ENCODE measurements at places on chromosomes 3 and 15.
A peak's percentile ranks its signal among the peaks of the same experiment; 100 is the strongest.

DNA sequence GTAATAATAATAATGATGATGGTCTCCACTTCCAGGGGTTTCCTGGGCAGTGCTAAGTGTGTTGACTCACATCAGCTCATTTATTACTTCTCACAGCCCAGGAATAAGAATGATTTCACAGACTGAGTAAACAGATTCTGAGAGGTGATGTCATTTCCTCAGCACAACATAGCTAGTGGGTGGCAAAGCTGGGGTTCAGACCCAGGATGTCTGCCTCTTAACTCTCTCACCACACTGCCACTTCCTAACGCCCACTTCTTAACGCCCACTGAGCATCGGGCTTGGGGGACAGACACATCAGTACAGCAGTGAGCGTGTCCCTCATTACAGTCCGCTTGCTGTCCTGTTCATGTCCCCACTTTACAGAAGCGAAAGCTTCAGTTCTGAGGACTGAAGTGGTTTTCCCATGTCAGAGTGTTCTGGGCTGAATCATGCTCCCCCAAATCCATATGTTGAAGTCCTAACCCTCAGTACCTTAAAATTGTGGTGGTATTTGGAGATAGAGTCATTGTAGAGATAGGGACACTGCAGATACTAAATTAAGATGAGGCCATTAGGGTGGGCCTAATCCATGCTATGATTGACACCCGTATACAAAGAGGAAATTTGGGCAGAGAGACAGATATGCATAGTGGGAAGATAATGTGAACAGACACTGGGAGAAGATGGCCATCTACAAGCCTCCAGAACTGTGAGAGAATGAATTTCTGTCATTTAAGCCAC, 68.0 kb downstream of the ATP2B2 start:
- DNase-seq: no peak

DNA sequence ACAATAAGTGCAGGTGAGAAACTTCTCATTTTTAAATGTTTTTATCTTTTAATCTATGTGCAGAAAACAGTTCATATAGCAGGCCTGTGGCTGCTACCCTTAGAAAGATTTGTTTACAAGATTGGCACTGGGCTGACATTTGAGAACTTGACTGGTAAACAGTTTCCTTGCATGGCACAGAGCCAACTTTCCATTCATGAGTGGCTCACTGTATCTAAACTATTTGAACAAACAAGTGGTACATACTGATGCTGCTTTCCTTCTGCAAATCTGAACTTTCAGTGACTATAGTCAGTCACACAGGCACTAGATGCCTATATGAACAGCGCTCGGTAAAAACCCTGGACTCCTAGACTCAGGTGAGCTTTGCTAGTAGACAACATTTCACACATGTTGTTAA, 6.3 kb upstream of the GTPBP8 start:
- DNase-seq: no peak

DNA sequence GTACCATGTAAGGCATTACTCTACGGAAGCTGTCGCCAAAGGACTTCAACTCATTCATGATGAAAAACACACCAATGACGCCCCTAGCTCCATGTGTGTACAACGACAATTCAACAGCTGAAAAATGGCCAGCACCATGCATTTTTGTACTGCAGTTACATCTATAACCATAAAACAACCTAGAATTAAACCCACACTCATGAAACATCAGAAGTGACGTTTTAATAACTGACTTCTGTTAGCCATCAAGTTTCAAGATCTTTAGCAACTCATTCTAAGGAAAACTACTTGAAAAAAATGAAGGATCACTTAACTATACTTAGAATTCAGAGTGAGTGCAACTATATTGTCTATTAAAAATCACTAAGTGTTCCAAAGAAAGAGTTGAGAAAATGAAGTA, 84.9 kb downstream of the RFTN1 start:
- no peak for DNase-seq

- DNase-seq: no peak
These were observed 13.9 kb upstream of the ZBBX start for GRCh38 chr3:167394003-167394402.

- no peak for DNase-seq
These were observed 1.8 kb downstream of the IL20RB start for GRCh38 chr3:136959599-136959998.

GRCh38 chr15:62394079-62394478, 229.0 kb upstream of the C2CD4B start:
- DNase-seq: no peak

- peak; percentile 85 for DNase-seq
These were observed 130.2 kb downstream of the CHSY1 start for GRCh38 chr15:101121511-101122090.

- DNase-seq: no peak
These were observed 40.1 kb upstream of the TM4SF19 start for GRCh38 chr3:196378146-196378841.

DNA sequence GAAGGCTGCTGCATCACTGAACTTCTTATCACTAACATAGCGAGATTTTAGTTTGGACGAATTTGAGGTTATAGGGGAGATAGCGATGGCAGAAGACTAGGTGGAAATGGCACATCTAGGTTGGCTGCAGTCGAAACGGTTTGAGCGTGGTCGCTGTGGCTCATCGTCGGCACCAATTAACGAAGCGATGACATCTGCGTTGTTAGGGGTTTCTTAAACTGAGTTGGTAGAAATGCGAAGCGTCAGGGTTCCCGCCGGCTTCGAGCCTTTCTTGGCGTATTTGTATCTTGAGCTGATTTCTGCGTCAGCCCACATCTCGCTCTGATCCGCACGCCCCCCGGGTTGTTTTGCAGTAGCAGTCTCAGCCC, 319 bp downstream of the LNP1 start:
- peak; percentile 76 for DNase-seq

DNA sequence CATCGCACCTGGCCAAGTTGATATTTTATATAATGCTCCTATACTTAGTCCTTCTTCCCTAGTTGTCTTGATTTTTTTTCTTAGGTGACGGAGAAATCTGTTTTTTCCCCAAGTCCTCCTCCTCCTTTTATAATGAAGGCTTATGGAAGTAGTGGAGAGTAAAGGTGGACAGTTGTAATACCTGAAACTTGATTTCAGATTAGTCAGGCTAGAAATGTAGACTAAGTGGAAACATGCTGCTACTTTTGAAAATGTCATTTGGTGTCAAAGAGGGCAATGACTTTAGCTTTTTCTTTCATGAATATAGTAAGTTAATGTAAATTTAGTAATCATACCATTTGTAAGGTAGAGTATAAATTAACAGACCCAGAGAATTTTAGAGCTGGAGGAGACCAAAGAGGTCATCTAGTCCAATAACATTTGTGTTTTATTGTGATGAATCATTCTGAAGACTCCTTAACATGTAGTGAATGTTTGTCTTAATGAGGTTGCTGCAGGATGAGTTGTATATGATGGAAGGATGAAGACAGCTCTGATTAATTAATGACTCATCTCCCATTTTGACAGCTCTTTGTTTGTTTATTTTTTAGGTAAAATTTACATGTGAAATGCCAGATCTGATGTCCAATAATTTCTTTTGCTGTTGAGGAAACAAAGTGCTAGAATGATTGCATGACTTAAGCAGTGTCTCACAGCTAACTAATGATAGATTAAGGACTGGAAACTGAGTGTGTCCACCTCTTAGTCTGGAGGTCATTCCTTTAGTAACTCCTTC, 8.7 kb downstream of the CTDSPL2 start:
- no peak for DNase-seq

- DNase-seq: no peak
These were observed 64.9 kb upstream of the POLG start for GRCh38 chr15:89399238-89400115.

DNA sequence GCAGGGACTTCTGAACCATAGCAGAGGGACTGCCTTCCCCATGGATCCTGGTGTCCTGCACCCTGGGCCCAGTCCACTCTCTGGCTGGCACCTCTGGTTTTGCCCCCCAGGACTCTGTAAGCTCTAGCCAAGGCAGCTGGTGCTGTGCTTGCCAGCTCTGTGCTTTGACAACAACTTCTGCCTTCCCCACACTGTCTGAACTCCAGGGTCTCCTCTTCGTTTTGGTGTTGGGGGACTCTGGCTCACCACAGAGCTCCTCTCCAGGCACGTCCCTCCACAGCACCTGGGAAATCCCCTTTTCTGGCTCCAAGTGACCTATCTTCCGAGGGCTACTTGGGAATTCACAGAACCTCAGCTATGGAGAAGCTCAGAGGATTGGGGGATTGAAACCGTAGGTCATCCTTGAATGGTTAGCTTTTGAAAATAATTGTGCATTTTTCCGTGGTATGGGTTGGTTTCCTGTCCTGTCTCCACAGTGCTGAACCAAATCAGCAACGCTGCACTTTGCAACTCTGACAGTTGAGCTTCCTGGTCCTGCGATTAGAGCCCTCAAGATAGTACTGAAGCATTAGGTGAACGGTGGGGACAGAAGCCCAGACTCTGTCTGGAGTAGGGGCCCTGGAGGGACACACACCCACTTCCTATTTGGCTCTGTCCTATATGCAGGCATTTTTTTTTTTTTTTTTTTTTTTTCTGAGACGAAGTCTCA, 152.4 kb downstream of the APBA2 start:
- no peak for DNase-seq

- DNase-seq: no peak
These were observed 60.3 kb upstream of the TP63 start for GRCh38 chr3:189570916-189571315.

DNA sequence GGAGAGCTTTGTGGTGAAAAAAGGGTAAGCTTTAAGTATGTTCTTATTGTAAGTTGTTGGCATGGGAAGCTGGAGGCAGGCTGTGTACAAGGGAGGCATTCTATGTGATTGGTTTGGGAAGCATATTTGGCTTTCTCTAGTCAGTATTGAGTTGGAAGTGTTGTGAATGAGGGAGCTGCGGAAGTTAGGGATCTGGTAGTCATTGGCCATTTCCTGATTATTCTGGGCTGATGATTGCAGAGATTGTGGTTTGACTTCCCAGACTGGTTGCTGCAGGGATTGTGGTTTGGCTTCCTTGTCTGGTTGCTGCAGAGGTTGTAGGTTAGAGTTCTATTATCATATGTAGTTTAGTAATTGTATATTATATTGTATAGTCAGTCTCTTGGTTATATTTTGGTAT, 21.0 kb downstream of the STXBP5L start:
- DNase-seq: no peak

GRCh38 chr15:45637552-45638033, 2.8 kb downstream of the SQOR start:
- no peak for DNase-seq

DNA sequence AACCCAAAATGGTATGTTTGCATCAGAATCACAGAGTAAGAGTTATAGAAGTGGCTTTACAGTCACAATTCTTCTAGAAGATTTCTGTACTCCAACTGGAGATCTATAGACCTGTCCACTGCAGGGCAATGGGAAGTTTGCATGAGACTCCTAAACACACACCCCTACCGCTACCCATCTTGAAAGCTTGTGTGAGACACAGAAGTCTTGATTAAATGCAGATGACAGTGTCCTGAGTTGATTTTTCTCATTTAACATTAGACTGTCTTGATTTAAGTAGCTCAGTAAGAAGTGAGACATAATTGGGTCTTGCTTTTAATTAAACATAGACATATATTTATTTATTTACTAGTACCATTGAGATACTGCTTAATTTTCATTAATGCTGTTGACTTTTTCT, 54.4 kb downstream of the CD47 start:
- no peak for DNase-seq

DNA sequence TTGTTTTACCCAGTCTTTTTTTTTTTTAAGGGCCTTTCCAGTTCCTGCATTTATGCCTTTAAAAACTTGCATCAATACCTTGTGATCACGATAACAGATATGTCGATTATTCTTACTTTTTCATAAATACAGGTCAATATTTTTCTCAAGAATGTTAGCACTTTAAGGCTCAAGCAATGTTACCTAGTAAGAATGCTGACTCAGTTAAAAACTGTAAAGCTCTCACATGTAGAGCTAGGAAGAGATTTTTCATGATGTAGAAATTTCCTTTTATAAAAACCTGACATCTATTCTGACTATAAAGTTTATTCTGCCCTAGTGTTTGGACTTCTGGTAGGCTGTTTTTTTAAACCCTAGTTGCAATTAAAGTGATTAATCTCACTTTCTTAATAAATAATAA, 684.0 kb downstream of the ZBBX start:
- no peak for DNase-seq

- no peak for DNase-seq
These were observed 7.3 kb downstream of the TMEM43 start for GRCh38 chr3:14132120-14132519.

DNA sequence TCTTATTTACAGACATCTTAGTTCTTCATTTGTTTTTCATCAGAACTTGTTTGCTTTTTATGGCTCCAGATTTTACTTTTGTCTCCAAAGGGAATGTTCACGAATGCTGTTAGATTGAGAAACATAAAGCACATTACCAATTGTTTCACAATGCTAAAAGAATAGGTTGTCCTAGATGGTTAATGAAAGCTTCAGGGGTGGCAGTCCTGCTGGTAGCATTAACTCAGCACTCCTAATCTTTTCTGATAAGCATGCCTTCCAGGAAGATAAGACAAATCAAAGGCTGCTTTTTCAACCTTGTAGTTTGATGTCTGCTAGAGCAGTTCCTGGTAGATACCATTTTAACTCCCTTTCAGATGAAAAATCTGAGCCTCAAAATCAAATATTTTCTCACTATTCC, 619.4 kb downstream of the PYDC2 start:
- no peak for DNase-seq

DNA sequence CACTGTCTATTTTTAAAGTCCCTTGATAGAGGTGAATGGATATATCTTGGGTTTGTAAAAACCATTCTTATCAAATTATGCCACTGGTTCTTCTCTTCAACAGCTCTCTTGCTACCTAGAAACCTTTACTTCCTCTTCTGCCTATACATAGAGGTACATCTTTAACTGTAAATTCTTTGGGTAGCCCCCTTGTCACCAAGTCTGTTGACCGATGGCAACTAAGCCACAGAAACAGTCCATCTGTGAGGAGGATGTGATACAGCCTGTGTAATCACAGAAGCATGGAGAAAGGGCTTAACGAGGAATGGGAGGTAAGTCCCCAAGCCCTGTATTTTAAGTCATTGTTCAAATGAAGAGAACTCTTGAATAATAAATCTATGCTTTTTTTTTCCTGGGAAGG, 246.5 kb upstream of the MDFIC2 start:
- no peak for DNase-seq

DNA sequence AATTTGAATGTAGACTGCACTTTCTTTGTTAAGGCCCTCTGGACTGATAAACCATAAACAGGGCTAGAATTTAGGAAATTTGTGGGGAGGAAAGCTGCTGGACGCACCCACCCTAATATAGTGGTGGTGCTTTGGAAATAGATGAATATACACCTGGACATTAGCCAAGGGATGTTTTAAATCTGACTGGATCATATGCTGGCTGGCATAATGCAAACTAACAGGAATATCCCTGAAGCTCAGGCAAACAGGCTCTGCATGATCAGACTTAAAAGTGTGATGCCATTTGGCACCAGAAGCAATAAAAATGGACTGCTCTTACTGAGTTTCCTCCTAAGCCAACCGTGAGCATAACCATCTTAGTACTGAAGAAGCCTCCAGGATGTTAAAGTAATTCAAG, 465.8 kb upstream of the ROBO1 start:
- no peak for DNase-seq

DNA sequence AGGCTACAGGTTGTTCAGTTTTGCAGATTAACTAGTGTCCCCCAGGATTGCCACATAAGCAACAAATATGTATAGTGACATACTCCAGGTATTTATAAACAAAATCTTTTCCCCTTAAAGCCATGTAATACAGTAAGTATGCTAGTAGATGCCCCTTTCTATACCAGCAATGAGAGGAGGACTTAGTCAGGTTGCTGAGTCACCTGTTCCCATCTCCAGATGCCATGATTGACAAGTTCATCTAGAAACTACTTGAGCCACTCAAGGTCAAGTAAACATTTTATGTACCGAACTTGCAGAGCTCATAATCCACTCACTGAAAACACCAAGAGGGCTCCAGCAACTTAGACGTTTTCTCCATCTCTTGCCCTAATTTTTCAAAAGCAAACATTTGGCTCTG, 18.2 kb downstream of the SLC9A9 start:
- no peak for DNase-seq

Data from coronary artery (tissue), 2 donors.